Midbrain (tissue), 1 donor: ENCODE measurements at places on chromosomes 7 and 10.

DNA sequence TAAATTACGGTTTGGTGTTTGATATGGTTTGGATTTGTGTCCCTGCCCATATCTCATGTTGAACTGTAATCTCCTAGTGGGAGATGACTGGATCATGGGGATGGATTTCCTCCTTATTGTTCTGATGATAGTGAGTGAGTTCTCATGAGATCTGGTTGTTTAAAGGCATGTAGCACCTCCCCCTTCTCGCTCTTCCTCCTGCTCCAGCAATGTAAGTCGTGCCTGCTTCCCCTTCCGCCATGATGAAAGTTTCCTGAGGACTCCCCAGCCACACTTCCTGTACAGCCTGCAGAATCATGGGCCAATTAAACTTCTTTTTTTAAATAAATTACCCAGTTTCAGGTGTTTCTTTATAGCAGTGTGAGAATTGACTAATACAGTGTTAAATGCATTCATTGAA is 116.6 kb downstream of the DOCK4 start:
- DNase-seq, result peak; percentile 16

DNA sequence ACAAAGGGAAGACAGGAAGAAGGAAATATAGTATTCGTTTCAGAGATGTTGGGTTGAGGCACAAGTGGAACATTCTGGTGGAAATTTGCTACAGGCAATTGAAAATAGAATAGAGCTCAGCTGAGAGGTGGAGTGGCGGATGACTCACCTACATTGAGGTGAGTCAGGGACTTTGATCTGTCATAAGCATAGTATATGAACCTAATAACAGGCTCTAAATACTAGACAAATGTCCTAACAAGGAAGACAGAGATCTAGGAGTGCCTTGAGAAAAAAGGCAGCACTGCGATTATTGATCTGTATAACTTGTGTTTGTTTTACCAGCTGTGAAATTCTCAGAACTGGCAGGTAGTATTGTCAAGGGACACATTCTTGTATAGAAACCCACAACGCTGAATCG is 907 bp upstream of the IFRD1 start:
- DNase-seq, result no peak

DNA sequence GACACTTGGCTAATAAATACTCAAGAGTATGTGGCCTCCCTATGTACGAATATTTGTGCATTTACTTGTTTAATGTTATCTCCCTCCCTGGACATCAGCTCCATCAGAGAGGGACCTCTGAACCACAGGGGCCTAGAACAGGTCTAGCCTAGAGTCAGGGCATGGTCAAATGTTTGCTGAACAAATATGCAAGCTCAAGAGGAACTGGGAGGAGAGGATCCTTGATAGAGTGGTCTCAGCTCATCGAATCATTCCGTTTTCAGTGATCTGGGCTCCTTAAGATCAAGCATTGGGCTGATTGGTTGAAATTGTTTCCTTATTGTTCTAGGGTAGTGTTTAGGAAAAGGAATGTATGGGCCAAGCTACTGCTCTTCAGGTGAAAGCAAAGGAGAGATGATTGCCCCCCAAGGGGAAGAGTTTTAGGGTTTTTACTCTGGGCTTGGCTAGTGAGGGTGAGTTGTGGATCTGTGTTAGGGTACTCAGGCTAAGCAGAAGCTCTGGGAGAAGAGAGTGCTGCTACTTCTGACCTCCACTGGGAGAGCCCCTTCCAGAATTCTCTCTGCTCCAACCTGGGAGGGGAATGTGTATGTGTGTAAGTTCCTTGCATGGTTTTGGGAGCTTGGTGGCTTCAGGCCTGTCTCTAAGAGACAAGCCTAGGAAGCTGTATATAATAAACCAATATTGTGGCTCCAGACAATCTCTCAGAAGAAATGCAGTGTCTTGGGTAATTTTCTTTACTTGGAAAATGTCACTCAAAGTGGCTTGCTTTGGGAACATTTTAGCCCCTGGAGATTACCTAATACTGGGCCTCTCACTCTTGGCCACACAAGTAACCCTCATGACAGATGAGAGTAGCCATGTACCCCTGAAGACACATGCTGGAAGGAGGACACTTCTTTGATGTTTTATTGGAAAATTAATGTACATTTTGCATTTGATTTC is 110.0 kb downstream of the EMX2 start:
- no peak for DNase-seq

- DNase-seq, result no peak
Measured at GRCh38 chr10:126833542-126833941, 71.7 kb upstream of the DOCK1 start.
